ENCODE measurements at places on chromosomes 4 and X. TPM values are rescaled to one million over a fixed set of nuclear protein-coding genes. Genes with fewer than 3 reads are reported as not detected.

The KCNE5 gene
- 0.12 TPM for total RNA-seq

The MAGEC2 gene
- total RNA-seq, result 2.3 TPM

The NSG1 gene
- total RNA-seq, result not detected

- peaks cover 11% of the 10 kb centered on the region for H3K4me1 ChIP-seq
- peak; percentile 32 for DNase-seq
- peaks cover 3% of the 10 kb centered on the region for H3K27me3 ChIP-seq
- no peaks in the 10 kb centered on the region for H3K36me3 ChIP-seq
These were observed 24.8 kb downstream of the ZFYVE28 start for GRCh38 chr4:2393353-2394270.

- no peak for DNase-seq
- no peaks in the 10 kb centered on the region for H3K36me3 ChIP-seq
- no peaks in the 10 kb centered on the region for H3K27me3 ChIP-seq
- no peak overlapping the region for H3K27ac ChIP-seq
These were observed 57.0 kb upstream of the MSN start for GRCh38 chrX:65610481-65610880.

GRCh38 chrX:8927066-8927635 is 106.8 kb downstream of the FAM9B start:
- H3K27me3 ChIP-seq, result no peaks in the 10 kb centered on the region
- H3K36me3 ChIP-seq, result no peaks in the 10 kb centered on the region
- H3K4me3 ChIP-seq, result no peak overlapping the region
- H3K4me1 ChIP-seq, result no peaks in the 10 kb centered on the region
- no peak for DNase-seq

GRCh38 chr4:158786121-158786601 is 17.3 kb downstream of the FNIP2 start:
- H3K27ac ChIP-seq, result no peak overlapping the region
- H3K27me3 ChIP-seq, result no peaks in the 10 kb centered on the region
- DNase-seq, result no peak
- no peak overlapping the region for H3K4me3 ChIP-seq
- no peaks in the 10 kb centered on the region for H3K36me3 ChIP-seq
- no peaks in the 10 kb centered on the region for H3K4me1 ChIP-seq

DNA sequence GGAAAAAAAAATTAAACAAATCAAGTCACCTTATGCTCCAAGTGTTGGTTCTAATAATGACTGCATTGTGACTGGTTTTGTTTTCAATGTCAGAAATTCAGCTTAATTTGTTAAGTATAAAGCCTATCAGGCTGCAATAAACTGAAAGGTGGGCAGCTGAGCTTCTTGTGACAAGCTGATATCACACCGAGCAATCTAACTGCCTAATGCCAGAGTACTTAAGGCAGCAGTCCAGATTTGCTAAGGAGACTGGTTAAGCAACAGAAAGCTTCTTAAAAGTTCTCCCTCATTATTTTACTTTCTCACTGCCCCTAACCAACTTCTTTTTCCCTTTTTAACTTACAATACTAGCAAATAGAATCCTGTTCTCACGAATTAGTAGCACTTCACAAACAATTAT is 201.0 kb downstream of the MAB21L2 start:
- H3K4me3 ChIP-seq, result peak overlapping the region; percentile 53
- H3K27ac ChIP-seq, result peak overlapping the region; percentile 89
- peaks cover 10% of the 10 kb centered on the region for H3K4me1 ChIP-seq
- no peaks in the 10 kb centered on the region for H3K27me3 ChIP-seq
- DNase-seq, result peak; percentile 38

DNA sequence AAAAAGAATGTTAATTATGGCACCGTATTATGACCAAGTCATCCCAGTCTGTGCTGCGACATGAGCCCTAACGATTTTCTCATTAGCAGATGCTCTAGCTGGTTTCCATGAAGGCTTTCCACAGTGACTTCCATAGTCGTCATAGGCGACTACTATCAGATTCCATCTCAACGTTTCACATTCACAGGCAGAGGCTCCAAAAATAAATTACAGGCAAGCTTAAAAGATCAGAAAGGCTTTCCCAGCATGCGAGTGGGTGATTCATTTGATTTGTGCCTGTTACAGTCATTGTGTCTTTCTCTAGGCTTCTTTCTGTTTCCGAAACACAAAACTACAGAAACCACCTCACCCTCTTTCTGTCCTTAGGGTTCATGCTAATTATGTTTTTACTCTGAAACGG is 43.2 kb downstream of the PALLD start:
- peak; percentile 34 for DNase-seq
- peak overlapping the region; percentile 42 for H3K4me3 ChIP-seq
- no peaks in the 10 kb centered on the region for H3K36me3 ChIP-seq
- peak overlapping the region; percentile 79 for H3K27ac ChIP-seq

- no peaks in the 10 kb centered on the region for H3K4me1 ChIP-seq
- no peak overlapping the region for H3K4me3 ChIP-seq
- no peak overlapping the region for H3K27ac ChIP-seq
- H3K27me3 ChIP-seq, result no peaks in the 10 kb centered on the region
- H3K36me3 ChIP-seq, result no peaks in the 10 kb centered on the region
These were observed 209.8 kb upstream of the NR3C2 start for GRCh38 chr4:148651991-148652390.

DNA sequence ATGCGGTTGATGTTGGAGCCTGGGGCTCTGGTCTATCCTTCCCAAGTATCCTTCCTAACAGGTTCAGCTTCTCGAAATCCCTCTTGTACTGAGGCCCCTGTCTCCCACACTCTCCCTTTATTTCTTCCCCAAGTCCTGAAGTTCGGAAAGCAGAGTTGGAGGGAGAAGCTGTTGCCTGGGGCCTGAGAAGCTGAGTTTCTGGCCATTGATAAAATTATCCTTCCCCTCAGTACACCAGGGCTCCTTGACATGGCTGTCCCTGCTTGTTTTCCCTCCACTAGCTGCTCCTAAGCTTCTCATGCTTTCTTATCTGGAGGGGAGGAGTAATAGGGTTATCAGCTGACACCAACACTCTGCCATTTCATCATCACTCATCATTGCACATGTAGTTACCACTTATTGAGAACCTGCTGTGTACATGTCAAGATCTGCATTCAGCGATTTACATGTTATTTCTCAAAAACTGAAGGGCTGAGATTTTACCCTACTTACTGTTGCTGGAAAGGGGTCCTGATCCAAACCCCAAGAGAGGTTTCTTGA is 58.0 kb downstream of the FUNDC1 start:
- DNase-seq, result no peak
- H3K4me1 ChIP-seq, result no peaks in the 10 kb centered on the region
- H3K4me3 ChIP-seq, result no peak overlapping the region
- H3K36me3 ChIP-seq, result no peaks in the 10 kb centered on the region
- no peak overlapping the region for H3K27ac ChIP-seq

- DNase-seq, result no peak
- no peaks in the 10 kb centered on the region for H3K4me1 ChIP-seq
- no peak overlapping the region for H3K4me3 ChIP-seq
- H3K36me3 ChIP-seq, result no peaks in the 10 kb centered on the region
- no peaks in the 10 kb centered on the region for H3K27me3 ChIP-seq
These were observed 24.8 kb upstream of the PTPN13 start for GRCh38 chr4:86569103-86569870.

Measured in SJCRH30 (cell line).